ENCODE measurements at places on chromosomes 6 and 20.

DNA sequence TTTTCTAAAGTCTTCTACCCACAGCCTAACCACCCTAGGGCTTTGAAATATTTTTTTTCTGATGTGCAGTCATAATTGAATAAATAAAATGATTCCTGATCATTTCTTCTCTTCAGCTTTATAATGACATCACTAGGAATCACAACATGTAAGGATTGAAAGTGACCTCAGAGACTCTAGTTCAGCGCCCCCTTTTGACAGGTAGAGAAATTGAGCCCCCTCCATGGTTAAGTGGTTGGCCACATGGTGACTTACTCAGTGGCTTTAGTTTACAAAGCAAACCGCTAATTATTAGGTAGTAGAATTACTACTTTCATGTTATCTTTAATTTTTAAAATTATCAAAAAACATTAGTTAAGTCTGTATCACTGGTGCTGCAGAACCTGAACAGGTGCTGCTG, 13.3 kb upstream of the SLC2A12 start:
- no peak for DNase-seq

DNA sequence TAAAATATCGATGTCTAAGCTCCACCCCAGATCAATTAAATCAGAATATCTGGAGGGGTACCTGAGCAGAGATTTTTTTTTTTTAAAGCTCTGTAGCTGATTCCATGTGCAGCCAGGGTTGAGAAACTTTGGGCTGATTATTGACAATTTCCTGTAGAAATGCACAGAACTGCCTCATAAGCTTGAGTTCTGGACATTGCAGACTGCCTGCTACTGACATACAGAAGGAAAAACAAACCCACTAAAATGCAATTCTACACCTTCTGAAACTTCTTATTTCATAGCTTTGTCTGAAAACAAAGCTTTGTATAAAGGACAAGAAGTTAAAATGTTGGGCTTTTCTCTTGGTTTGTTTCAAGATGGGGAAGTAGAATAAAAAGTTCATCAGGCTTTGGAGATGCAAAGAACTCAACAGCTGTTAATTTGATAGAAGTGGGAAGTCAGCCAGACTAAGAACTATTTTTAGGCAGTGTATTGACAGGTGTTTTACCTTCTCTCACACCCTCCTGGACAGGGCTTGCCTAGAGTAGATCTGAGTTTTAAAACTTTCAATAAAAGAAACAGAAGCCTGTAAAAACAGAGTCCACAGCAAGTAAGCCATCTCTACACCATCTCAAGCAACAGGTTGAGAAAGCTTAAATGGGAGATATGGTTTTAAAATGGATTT, 147.7 kb downstream of the KCNQ5 start:
- DNase-seq = no peak

DNA sequence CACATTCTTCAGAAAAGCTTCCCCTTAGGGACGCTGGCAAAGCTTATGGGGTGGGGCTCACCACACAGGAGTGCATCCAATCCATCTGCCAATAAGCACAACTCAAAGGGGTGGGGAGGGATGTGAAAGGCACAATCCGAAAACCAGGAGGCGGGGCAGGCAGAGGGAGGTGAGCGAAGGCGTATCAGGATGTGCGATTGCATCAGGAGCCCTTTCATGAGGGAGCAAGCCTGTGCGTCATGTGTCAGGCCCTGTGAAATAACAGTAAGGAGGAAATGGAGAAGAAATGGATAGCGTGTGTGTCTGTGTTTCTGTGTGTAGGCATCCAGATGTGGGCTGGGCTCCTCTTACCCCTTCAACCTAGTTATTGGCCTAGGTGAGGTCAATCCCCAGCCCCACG, 382.4 kb upstream of the CDH4 start:
- no peak for DNase-seq

DNA sequence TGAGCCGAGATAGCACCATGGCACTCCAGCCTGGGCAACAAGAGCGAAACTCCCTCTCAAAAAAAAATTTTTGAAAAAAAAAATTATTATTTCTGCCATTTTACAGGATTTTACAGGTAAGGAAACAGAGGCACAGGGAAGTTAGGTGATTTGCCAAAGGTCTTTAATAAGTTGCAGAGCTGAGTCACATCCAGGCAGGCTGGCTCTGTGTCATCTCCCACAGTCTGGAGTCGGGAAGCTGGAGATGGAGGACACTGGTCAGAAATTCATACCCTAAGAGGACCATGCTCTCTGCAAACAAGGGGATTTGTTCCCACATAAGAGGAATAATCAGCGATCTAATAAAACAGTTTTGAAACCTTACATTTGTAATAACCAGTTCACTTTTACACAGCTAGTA, 24.1 kb downstream of the HECA start:
- no peak for DNase-seq

- no peak for DNase-seq
These were observed 14.9 kb downstream of the TTBK1 start for GRCh38 chr6:43258180-43258579.

DNA sequence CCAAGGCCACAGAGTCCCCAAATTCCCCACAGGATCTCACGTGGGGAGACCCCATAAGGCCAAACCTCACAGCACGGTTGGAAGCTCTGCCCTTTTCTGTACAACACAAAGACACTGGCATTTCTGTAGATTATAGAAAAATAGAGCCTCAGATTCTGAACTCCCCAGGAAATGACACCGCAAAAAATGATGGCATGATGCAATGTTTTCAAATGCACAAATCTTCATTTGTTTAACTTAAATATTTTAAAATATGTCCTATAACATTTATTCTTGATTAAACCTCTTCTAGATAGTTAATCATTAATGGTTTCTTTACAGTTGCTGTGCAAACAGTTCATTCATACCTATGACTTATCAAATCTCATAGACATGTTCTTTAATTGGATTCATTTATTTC, 33.8 kb downstream of the SIM1 start:
- no peak for DNase-seq

GRCh38 chr20:3323398-3323797, 84.1 kb downstream of the DNAAF9 start:
- DNase-seq = no peak

DNA sequence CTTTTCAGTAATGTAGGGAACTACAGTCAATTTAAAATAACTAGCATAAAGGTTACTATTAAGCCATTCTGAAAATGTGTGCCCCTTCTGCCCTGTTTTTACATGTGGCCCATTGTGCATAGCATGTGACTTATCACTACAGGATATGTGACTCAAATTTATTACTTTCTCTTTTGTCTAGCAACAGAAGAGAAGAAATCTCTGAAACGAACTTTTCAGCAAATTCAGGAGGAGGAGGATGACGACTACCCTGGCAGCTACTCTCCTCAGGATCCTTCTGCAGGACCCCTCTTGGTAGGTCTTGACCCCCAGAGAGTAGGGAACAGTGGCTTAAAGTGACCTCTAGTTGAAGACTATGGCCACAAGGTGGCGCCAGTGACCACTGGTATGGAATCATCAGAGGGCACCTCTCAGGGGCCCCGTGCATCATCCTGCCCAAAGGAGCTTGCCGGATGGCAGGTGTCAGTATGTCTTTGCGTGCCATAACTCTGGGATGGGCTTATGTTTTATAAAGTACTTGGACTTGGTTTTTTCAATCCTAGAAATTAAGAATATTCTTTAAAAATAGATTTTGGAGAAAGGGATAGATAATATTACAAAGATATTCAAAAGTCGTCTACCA, 23.9 kb downstream of the RPRD1B start:
- peak; percentile 71 for DNase-seq

DNA sequence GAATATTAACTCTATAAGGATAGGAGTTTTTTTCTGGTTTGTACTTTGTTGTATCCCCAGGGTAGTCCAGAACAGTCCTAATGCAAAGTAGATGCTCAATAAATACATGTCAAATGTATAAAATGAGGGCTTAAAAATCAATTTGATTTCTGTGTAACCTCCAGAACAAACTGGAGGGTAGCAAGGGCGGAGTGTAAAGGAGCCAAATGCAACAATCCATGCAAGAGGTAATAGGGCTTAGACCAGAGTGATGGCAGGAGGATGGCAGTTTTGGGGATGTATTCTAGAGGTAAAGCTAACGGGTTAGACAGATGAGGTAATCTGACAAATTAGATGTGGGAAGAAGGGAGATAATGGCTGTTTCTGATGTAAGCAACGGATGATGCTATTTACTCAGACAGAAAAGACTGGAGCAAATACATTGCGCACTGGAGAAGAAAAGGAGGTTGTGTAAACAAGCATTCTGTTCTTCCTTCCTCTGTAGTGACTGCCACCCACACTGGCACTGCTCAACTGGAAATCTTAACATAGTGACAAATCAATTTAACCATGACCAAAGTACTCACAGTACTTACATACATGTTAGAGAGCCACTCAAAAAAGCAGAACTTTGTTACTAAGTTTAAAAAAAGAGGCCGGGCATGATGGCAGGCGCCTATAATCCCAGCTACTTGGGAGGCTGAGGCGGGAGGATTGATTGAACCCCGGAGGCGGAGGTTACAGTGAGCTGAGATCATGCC, 2.0 kb downstream of the ZNF318 start:
- no peak for DNase-seq

GRCh38 chr6:14964556-14965270, 281.2 kb upstream of the JARID2 start:
- peak; percentile 46 for DNase-seq

DNA sequence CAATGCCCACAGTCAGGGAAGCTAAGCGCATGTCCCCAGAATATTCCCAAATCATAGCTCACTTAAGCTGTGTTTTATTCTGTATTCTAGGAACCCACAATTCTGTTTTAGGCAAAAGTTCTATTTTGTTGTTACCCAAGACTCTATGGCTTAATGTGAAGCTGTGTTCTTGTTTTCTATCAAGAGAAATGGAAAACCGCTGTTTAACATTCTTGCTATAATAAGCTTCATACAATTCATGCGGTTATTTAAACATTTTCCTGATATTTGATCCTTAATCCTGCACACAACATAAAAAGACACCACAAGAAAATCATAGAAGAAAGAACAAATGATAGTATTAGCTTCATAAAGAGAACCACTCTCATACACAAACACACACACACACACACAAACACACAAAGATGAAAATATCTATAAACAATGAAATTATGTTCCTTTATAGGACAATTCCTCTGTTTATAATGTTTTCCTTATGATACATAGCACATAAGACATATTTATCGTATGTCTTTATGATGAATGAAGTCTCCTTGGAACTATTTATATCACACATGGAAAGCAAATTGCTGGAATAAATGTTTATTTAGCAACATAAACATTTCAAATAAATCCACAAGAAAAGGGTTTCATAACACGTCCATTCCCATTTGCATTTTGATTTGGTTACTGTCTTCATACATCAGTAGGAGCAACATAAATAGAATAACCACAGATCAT, 16.4 kb upstream of the COL21A1 start:
- no peak for DNase-seq

DNA sequence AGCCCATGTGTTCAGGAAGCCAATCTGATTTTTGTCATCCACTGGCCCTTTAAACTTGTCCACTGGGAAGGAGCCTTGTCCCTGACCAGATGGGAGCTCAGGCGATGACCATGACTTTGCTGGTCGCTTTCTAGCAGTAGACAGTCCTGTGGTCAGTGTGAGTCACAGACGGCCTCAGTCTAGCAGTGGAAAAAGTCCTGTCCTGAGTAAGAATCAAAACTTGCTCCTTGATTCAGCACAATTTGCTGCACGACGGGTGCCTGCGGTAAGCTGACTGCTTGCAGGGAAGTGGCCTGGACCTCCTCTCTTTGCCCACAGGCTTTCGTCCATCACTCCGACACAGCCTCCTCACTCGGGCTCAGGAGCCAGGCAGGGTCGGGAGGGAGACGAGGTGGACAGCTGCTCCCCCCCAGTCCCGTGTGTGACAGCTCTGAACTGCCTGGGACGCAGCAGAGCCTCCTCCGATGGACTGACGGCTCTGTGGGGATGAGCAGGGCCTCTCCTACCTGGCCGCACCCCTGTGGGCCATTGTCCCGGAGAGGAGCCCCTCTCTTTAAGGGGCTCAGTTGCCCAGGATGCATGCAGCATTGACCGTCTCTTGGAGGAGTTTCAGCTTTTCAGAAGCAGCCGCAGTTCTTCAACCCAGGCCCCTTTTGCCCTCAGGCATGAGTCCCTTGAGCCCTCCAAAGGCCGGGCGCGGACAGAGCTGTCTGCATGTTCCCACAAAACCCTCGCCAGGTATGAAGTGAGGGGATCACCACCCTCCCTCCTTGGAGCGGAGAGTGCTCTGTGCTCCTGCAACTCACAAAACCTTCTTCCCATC, 209.2 kb downstream of the ANKRD60 start:
- no peak for DNase-seq

DNA sequence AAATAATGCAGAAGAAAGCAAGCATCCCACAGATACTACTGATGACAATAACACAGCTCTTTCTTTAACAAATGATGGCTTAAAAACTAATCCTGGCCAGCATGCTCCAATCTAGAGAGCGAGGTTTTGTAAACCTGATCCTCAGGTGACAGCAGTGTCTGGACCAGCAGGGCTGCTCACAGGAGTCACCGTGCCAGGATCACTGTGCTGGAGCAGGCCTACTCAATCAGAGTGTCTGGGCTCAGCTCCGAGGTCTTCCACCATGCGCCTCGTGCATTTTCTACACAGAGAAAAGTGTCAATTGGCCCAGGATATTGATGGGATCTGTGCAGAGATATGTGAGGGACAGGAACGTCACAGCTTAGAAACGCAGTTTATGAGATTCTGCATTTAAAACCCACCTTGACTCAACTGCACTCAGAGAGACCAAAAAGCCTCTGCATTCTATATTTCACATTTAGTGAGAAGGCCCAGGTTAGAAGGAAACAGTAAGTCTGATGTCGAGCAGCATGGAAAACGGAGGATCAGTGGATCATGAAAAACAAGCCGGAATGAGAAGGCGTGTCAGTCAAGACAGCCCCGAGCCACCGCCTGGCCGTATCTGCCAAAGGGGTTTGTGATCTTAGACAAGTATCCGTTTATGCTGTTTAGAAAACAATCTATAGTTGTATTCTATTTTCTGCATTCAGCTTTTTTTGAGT, 7.8 kb downstream of the RAMACL start:
- DNase-seq = no peak

GRCh38 chr6:19869464-19869863, 32.3 kb downstream of the ID4 start:
- no peak for DNase-seq

DNA sequence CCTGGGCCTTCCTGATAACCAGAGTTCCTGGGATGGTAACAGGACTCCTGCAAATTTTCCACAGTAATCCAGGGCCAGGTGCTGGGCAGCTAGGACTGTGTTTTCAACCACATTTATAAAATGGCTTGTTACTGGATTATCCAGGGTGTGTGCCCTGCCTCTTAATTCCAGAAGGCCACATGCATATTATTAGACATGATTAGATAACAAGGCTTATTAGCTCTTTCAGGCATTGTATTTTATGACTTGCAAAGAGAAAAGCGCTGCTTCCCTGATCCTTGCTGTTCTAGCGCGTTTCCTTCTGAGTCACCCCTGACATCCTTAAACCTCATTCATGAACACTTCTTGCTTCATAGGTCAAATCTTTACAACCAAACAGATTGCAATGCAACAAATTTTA, 208.6 kb downstream of the UST start:
- no peak for DNase-seq
